GM12864 (cell line): ENCODE measurements at places on chromosomes 4 and X.

GRCh38 chr4:20451986-20452385, 200.3 kb downstream of the SLIT2 start:
- no peak for DNase-seq

DNA sequence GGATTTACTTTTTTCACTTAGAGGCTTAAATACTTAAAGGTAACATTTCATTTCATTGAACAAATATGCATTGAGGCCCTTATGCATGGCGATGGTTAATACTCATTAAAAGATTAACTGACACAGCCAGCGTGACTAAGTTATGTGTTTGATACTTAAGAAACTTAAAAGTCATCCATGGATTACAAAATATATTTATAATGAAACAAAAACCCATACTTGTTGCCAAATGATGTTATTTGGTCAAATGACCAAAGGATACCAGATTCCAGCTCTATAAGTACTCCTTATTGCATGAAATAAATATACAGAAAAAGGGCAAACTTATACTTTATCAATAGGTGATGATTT, 26.7 kb downstream of the ZNF330 start:
- no peak for DNase-seq

DNA sequence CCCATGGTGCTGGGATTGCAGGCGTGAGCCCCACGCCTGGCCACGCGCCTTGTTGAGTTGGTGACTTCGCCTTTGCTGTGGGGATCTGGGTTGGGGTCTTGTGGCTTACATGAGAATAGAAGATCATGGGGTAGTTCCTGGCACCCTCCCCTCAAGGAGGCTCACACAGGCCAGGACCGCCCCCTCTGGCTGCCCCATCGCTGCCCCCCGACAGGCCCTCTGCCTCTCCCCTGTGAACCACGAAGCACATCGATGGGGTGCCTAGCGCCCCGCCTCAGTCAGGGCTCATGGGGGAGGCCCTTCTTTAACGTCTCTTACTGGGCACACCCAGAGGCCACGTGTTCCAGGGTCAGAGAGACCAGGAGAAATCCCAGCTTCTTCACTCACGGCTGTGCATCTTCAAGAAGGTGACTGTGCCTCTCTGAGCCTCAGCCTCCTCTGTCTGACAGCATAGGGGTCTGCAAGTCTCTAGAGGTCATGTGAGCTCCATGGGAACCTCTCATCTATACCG, 23.6 kb upstream of the SPON2 start:
- no peak for DNase-seq

GRCh38 chrX:64850371-64851082, 125.7 kb downstream of the ZC4H2 start:
- DNase-seq: no peak

DNA sequence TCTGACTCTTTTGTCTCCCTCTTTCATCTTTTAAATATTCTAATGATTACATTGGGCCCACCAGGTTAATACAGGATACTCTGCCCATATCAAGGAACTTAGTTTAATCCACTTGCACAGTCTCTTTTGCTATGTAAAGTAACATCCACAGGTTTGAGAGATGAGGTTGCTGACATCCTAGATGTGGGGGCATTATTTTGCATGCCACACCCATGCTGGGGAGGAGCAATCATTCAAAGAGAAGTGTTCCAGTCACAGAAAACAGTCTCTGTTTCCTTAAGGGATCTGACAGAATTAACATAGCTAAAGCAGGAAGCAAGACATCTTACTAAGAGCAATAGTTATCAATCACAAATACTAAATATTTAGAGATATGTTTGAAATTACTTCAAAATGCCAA, 11.5 kb upstream of the TRAM1L1 start:
- no peak for DNase-seq

DNA sequence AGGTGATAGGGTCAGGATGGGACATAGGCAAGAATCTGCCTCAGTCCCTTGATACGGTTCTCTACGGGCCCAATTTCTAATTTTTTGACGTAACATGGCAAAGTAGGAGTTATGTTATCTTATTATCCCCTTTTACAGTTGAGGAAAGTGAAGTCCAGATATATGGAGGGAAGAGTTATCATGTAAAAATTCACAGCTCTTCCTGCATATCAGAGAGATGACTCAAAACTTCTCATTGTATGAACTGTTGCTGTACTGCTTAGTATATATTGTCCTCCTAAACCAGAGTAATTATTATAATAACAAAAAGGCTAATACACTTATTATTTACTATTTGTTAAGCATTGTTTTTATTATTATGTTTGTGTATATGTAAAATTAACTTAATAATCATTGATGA, 260.5 kb upstream of the IGFBP7 start:
- DNase-seq: no peak

- no peak for DNase-seq
These were observed 1003.6 kb downstream of the FAT4 start for GRCh38 chr4:126318376-126318775.

GRCh38 chr4:38065176-38065575, 105.0 kb downstream of the PTTG2 start:
- no peak for DNase-seq

DNA sequence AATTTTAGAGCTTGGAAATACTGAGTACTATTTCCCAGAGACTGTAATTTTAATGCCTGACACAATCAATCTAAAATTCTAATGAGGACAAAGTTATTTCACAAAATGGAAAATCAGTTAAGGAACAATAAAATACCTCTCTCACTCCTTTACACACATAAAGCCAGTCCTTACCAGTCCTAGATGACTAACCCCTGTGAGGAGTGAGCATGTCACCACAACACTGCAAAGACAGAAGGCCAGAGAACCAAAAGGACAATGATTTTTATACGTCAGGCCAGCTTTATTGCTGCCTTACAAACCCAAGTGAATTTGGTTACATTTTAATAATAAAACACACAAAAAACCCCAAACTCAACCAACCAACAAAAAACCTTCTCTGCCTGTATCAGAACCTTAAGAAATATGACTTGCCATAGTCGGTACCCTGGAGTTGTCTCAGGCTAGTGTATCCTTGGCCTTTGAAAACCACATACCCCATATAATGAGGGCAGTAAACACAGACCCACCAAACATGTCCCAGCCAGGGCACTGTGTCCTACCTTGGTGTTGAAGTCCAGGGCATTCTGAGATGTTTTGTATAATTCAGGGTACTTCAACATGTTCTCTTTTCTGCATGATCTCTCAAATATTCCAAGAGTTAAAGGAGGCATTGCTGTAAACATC, 57.6 kb downstream of the SHISA3 start:
- DNase-seq: no peak

- DNase-seq: no peak
These were observed 148.1 kb upstream of the SPANXN1 start for GRCh38 chrX:145099204-145099603.

DNA sequence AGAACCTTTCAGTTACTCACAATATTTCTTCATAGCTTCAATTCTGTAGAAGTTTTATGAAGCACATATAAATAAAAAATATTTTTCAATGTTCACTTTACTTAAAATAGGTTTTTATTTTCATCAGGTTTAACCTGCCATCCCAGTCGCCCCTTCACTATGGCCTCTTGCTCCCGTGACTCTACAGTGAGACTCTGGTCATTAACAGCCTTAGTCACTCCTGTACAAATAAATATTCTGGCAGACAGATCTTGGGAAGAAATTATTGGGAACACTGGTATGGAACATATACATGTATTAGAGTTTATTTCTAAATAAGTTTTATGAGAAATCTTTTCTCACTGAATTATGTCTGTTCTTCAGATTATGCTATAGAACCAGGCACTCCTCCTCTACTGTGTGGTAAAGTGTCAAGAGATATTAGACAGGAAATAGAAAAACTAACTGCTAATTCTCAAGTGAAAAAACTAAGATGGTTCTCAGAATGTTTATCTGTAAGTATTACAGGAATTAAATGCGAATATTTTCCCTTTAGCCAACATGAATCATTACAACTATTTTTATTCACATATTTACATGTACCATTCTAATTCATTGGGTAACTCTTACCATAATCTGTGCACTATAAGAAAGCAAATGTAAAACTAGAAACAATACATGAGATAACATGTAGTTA, 45.6 kb downstream of the SPATA4 start:
- no peak for DNase-seq

- DNase-seq: no peak
These were observed 62.8 kb downstream of the LRBA start for GRCh38 chr4:150952167-150952845.

DNA sequence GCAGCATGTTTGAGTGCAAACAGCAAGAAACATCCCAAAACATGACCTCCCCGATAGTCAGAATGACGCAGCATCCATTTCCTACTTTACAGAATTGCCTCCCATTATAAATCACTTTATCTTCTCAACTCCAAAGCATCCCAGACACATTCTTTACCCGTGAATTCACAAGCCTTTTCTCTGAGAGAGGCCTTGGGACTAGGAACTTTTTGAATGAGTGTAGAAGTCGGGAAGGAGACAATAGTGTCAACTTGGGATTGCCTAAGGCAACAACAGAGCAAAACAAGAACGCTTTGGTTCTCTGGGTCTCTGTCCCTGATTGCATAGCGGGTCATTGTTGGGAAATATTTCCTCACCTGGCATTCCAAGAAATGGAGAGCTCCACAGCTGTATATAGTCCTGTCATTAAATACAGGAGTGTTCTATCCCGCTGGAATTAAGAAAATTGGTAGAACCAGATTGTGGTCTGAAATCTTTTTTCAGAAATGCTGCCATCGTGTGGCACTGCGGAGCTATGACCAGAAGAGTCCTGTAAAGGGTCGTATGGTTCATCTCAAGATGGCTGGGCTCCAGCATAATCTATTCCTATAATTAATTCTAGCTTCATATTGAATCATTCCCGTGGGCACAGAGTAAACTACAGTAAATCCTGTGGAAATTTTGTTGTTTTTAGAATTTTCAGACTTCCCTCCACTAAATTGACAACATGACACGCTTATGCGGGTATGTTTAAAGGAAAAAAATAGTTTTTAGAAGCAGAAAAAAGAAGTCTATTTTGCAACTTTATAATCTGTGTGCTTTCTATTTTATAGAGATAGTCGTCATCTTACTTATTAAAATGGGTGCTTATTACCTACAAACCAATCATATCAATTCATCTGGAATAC, 2.0 kb upstream of the SPP1 start:
- DNase-seq: no peak

DNA sequence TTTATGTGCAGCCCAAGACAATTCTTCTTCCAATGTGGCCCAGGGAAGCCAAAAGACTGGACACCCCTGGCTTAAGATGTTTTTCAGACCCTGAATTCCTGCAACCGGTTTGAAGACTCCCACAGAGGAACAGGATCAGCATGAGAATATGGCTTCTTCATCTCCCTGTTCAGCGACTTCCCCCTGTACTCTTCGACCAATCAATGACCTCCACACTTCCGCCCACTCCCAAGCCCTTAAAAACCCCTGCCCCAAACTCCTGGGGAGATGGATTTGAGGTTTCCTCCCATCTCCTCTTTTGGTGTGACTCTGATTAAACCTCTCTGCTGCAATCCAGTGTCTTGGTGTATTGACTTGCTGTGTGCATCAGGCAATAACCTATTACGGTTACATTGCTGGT, 344.4 kb downstream of the NR3C2 start:
- no peak for DNase-seq

- DNase-seq: no peak
These were observed 63.1 kb downstream of the SORCS2 start for GRCh38 chr4:7255488-7255881.

GRCh38 chr4:87053176-87053658, 118.4 kb downstream of the AFF1 start:
- DNase-seq: no peak

- no peak for DNase-seq
These were observed 137.4 kb upstream of the GUCY1A1 start for GRCh38 chr4:155529272-155529671.

- DNase-seq: no peak
These were observed 5.0 kb downstream of the FGF2 start for GRCh38 chr4:122831515-122832196.

DNA sequence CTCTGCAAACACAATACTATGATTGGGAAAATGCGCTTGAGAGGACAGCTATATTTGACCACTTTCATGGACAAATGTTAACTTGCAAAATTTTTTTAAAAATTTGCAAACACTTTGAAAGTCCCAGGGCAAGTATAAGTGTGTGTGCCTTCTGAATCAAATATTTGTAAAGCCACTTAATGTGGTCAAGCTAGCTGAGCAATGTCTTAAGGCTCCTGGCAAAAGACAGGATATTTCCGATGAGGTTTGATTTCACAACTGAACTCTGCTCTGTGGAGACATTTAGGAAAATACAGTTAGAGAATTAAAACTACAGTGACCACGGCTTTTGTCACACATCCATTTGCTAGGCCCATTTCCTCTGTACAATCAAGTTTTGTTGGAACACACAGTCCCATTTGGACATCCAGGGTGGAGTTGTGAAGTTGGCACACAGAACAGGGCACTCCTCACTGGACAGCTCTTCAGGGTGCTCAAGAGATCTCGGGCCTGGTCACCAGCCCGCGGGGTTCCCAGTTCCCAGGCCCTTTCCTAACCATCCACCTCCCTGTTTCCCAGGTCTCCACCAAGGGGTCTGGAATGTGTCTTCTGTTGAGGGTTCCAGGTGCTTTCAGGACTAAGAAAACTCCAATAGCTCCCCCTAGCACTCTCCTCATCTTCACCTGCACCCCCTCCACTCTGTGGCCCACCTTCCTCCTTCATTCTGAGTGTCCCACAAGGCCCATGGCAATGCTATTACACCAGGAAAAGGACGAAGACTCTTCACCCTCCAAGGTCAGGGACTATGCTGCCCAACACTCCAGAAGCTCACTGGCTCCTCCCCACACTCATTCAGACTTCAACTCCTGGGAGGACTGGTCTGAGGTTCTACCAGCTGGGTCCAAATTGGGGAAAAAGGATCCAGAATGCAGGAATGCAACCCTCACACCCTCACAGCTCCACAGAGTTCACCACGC, 41.9 kb downstream of the XAGE2 start:
- DNase-seq: no peak

DNA sequence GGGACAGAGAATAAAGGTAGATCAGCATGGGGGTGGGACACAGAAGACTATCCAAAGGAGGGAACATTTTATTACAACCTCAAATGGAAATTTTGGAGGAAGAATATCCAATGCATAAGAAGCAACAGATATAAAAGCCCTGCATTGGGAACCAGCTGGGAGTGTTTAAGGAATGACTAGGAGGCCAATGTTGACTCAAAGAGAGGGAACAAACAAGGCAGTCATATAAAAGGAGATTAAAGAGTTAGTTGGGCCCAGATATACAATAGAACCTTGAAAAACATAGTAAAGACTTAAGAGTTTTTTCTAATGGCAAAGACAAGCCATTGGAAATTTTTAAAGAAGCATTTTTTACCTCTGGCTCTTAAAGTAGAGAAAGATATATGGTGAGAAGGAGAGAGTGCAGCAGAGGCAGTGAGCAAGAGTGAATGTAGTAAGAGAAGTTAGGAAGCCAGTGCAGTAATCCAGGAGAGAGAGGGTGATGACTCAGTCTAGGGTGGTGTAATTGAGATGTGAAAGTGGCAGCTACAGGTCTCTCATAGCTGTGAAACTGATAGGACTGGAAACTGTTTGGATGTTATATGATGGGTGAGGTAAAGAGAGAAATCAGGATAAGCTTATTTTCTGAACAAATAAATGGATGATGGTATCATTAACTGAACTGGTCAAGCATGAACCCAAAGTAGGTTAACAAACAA, 182.2 kb upstream of the ATOH1 start:
- no peak for DNase-seq
